T-cell (primary cell): ENCODE measurements at places on chromosomes 1 and 21. TPM values are rescaled to one million over a fixed set of nuclear protein-coding genes. Genes with fewer than 3 reads are reported as not detected.

The TSSK3 gene
- 2.3 TPM for total RNA-seq

- no peak for DNase-seq
Measured at GRCh38 chr21:38489729-38490128, 8.5 kb downstream of the ERG start.

DNA sequence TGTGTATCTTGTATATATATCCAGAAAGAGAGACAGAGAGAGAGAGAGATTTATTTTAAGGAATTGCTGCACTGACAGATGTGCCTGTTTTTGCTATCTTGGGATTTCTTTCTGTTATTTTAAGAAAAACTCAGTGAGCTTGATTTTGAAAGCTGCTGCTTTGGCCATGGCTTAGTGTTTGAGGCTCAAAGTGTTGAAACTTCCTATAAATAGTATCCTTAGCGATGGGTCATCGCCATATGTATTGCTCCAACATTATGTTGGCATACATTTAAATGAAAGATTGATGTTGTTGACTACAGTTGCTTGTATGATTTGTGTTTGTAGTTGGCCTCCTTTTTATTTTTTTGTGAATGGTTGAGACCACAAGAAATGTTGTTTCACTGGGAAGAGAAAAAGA is 29.0 kb upstream of the NTPCR start:
- no peak for DNase-seq

GRCh38 chr1:224881762-224882211 is 47.7 kb upstream of the DNAH14 start:
- DNase-seq, result no peak

GRCh38 chr1:241332037-241332409 is 25.0 kb downstream of the RGS7 start:
- DNase-seq, result no peak
